ENCODE measurements at places on chromosomes 5 and 9.

GRCh38 chr9:23088932-23089364 lies 642.3 kb downstream of the DMRTA1 start:
- no peak for DNase-seq

DNA sequence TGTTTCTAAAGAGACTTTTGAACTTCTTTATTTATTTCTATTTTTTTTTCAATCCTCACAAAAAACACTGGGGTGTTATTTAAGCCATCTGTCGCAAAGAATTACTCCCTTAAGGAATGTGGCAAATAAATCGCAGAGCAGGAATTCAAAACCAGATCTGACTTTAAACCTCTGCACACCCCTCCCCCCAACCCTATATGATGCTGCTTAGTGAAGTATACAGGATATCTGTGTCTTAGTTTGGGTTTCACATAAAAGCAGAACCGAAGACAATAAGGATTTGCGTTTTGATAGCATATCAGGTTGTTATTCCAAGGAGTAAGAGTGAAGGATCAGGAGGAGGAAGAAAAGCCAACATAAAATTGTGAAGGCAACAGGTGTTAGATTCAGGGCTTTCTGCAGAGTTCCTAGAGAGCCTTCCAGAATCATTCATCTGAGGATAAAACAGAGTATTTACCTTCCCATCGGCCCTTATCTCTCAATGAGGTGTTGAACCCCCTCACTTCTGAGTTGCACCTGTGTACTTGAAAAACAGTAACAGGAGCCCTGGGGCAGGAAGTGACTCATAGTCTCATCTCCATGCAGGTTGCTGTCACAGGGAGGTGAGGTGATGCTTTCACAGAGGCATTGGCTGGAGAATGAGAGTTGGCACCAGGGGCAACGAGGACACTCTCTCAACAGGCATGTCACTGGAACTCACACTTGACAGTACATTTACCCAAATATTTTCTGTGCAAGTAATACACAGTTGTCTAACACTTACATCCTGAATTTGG lies 33.5 kb upstream of the DMRT3 start:
- DNase-seq, result no peak

- DNase-seq, result no peak
These were observed 7.0 kb downstream of the PDE6A start for GRCh38 chr5:149937610-149938009.

DNA sequence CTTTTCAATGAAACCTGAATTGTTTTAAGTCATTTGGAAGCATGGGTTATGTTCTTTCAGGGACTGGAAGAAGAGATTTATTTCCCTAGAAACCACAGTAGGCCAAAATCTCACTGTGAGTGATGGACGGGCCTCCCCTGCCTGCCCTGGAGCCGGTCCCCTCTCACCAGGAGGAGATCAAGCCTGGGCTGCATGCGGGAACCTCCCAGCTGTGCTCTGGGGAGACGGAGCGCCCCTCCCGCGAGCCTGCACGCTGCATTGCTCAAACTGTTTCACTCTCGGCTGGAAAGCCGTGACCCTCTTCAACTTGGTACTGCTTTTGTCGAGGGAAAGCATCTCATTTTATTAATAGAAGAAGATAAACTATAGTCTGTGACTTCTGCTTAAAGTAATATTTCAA lies 85.4 kb downstream of the IRX2 start:
- DNase-seq, result no peak

- DNase-seq, result no peak
These were observed 4.4 kb downstream of the NSMF start for GRCh38 chr9:137454597-137455358.

DNA sequence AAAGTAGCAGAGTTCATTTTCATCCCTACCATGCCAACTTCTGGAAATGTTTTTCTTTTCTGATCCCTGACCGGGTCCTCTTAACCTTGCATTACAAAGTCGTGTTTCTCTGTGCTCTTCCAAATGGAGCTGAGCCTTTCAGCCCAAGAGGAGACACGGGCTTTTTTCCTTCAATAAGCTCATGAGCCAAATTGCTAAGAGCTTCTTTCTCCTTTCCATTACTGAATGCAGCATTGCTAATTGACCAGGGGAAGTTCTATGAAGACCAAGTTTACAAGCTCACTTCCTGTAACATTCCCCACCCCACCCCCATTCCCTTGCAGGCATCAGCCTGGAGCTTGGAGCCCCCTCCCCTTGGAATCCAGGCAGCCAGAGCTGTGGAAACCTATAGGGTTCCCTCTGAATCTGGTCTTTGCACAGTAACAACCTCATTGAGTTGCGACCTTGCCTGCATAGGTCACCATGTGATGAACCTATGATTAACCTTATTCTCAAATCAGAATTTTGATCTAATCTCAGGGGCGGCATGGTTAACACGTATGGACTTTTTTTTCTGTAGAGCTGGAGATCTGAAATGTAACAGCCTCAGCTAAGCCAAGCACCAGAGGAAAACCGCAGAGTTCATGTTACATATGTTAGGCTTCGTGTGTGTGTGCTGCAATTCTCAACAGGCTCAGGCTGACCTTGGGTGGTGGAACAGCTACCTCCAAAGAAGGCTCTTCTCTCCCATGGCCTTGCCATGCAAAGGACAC lies 395.7 kb upstream of the ZNF462 start:
- DNase-seq, result no peak

DNA sequence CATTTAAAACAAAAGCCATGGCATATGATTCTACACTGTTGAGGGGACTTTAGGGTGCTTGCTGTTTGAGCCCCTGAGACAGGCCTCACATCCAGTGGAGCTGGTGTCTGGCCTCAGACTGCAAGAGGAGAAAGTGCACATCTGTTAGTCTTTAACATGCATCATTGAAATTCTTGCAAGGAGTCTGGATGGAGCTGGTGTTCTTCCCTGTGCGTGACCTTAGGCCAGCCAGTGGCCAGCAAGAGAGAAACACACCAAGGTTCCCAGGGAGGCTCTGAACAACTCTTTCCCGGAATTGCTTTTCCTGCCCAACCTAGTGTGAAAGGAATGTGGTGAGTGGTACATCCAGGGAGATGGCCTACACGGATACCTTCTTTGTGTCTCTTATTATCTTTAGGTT lies 282.8 kb upstream of the TNC start:
- no peak for DNase-seq

DNA sequence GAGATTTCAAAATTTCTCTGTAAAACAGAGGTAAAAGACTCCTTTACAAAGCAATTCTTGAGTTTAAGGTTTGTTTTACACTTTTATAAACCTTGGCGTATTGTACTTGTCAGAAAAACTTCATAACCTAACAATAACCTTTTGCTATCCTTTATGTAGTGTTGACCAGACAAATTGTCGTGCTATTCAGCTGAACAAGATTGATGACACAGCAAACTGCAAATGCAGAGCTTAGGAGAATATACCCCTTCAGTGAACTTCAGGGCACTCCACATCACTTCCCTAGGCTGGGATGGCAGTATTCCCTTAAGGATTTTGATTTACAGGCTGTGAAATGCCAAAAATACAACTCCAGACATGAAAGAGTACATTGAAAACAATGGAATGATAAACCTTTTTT lies 89.2 kb upstream of the CDH18 start:
- no peak for DNase-seq

DNA sequence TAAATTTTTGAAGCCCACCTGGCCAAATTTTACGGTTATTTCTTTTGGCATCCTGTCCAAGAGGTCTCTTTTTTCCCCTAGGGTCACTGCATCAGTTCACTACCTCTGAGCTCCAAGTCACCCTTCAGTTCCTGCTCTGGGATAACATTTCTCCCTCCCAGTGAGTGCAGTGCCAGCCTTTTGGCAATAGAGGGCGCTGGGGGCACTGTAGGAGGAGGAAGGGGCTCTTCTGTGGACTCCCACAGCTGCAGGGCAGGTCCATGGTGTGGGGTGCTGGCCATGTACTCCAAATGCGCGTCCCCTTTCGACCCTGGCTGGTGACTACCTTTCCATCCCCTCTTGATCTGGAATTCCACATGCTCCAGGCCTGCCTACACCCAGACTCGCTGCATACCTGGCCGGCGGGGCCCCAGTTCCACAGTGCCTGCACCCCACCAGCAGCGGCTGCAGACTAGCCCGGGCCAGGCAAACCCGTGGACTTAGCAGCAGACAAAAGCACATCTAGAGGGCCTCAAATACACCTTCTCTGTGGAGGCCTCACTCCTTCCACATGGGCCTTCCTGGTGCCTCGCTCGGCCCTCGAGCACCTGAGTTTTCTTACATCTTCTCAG lies 20.3 kb upstream of the NINJ1 start:
- DNase-seq, result peak; percentile 48

DNA sequence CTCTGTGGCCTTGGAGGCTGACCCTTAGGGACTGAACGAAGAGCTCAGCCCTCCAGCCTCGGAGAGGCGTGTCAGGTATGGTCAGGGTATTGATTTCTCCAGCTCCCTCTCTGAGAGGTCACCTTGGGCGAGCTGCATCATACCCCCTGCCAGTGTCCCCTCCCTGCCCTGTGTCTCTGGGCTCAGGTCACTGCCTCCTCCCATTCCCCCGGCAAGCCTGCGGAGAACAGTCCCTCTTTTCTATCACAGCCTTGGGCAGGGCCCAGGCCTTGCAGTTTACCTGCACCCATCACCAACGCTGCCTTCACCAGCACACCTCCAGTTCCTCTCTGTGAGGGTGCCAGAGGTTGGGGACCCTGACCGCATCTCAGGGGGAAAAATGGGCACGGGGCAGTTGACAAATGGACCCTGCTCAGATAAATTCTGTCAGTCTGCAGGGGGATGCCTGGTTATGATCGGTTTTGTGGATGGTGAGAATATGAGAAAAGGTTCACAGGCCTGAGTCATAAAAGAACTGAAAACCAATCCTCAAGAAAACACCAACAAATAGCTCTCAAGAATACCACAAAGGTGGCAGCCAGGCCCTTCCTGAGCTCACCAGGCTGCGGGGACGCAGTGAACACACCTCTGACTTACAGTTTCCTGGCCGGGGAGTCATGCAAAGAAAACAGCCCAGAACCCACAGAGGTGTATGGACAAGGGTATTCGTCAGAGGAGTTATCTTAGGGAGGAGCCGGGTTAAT lies 24.7 kb upstream of the RXRA start:
- peak; percentile 65 for DNase-seq

GRCh38 chr5:146098047-146098446 lies 7.3 kb downstream of the PLAC8L1 start:
- DNase-seq, result no peak

DNA sequence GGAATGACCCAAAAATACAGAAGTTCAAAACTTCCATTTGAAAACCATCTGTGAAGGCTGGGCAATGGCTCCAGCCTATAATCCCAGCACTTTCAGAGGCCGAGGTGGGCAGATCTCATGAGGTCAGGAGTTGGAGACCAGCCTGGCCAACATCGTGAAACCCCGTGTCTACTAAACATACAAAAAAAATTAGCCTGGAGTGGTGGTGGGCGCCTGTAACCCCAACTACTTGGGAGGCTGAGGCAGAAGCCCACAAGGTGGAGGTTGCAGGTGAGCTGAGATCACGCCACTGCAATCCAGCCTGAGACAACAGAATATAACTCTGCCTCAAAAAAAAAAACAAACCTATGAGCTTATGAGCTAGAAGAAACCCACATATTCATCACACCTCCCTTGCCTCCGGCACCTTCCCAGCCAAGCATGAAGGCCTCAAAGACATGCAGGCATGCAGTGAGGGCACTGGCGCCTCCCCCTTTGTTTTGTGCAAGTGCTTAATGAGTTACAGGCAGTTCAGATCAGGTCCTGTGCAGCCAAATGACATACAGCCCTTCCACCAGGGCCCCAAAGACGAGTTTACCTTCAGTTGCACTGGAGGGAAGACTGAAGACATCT lies 9.9 kb downstream of the HNRNPH1 start:
- no peak for DNase-seq

DNA sequence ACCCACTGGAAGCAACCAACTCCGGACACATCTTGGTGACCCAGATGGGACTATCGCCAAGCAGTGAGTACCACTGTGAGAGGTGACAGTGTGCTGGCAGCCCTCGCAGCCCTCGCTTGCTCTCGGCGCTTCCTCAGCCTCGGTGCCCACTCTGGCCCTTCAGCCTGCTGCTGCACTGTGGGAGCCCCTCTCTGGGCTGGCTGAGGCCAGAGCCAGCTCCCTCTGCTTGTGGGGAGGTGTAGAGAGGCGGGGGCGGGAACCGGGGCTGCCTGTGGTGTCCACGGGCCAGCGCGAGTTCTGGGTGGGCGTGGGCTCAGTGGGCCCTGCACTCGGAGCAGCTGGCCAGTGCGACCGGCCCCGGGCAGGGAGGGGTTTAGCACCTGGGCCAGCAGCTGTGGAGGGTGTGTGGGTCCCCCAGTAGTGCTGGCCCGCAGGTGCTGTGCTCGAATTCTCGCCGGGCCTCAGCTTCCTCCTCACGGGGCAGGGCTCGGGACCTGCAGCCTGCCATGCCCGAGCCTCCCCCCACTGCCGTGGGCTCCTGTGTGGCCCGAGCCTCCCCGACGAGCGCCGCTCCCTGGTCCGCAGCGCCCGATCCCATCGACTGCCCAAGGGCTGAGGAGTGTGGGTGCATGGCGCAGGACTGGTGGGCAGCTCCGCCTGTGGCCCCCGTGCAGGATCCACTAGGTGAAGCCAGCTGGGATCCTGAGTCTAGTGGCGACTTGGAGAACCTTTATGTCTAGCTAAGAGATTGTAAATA lies 78.5 kb upstream of the PLPP1 start:
- DNase-seq, result no peak

DNA sequence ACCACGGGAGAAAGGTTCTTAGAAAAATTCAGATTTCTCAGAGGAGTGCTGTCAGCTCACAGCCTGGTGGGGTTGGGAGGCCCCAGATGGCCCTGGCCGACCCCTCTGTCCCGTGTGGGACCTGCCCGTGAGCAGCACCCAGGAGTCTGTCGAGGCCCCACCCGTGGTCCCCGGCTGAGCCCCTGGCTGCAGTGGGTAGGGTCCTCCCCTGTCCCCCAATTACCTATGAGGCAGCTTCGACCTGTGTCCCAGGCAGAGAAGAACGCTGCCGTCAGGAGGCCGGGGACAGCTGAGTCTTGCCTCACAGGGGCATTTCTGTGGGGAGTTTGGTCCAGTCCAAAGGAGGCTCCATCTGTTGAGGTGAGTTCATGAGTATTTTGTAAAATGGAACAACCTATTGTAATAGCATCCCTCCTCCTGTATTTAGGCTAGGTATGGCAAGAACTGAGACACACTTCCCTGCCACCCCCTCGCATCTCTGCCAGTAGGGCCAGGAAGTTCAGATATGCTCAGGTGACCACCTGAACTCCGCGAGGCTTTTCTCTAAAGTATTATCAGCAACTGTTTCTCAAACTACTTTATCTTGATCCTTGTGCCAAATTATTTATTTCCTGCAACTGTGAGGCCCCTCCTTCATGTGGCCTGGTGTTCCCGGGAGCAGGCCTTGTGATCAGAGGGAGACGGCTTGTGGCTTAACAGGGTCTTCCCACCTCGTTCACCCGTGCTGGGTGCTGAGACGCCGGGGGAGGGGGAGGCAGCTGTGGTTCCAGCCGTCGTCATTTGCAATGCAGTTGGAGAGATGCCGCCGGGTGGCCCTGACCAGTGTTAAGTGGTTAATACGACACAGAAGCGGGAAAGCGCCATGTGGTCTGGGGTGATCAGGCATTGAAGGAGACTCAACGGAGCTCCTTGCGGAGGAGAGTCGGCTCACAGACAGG lies 1.7 kb downstream of the AHRR start:
- DNase-seq, result no peak

- no peak for DNase-seq
These were observed 133.4 kb downstream of the DAB2IP start for GRCh38 chr9:121784731-121785411.

All from CD4-positive, alpha-beta T cell treated with Interleukin-6 for 4 hours (primary cell).